Right cardiac atrium (tissue), 5 donors: ENCODE measurements at places on chromosomes 7 and 10. TPM values are rescaled to one million over a fixed set of nuclear protein-coding genes. Genes with fewer than 3 reads are reported as not detected.
A peak's percentile ranks its signal among the peaks of the same experiment; 100 is the strongest.

DNA sequence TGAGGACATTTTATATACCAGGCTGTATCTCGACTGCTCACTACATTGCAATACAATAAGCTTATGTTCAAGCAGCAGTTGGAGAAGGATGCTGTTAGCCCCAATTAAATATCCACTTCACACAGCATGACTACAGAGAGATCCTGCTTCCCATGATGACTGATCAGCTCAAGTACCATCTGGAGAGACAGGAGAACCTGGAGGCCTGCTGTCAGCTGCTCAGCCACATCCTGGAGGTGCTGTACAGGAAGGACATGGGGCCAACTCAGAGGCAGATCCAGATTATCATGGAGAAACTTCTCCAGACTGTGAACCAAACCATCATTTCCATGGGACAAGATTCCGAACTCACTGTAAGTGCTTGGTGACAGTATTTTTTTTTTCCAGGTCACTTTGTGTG, 22.5 kb downstream of the RNF133 start:
- DNase-seq = no peak

GRCh38 chr7:37380831-37381230, 67.8 kb downstream of the ELMO1 start:
- DNase-seq = no peak

ANKRD61 gene
- not detected for total RNA-seq

- DNase-seq = peak; percentile 59
These were observed 3.1 kb upstream of the CUX1 start for GRCh38 chr7:101814081-101814990.

FLNC gene
- total RNA-seq = 358 TPM

- no peak for DNase-seq
These were observed 173.9 kb upstream of the SLC25A13 start for GRCh38 chr7:96495751-96496216.

GBX1 gene
- total RNA-seq = 0.40 TPM

FGFR2 gene
- 5.8 TPM for total RNA-seq

DNA sequence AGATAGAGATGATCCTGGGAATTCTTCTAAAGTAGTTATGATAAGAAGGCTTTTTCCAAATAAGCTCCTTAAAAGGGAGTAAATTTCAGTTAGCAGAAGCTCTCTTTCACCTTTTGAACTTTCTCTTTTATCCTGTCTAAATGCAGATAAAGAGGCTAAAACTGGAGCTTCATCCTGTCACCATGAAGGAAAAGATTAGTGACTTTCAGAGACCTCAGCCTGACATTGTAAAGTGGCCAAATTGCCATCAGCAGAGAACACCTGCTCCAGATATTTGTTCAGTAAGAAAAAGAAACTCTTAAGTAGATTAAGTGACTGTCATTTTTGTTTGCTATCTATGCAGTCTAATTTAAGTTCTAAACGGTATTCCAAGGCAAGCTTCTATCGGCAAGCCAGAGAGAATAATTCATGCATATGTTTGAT, 18.3 kb downstream of the VWDE start:
- DNase-seq = no peak

- no peak for DNase-seq
These were observed 232.7 kb downstream of the NSUN6 start for GRCh38 chr10:18418541-18419215.

- DNase-seq = peak; percentile 9
These were observed 136.6 kb downstream of the TCERG1L start for GRCh38 chr10:131174651-131175540.

GRCh38 chr7:99008921-99009530, 130.7 kb downstream of the TRRAP start:
- no peak for DNase-seq

DNA sequence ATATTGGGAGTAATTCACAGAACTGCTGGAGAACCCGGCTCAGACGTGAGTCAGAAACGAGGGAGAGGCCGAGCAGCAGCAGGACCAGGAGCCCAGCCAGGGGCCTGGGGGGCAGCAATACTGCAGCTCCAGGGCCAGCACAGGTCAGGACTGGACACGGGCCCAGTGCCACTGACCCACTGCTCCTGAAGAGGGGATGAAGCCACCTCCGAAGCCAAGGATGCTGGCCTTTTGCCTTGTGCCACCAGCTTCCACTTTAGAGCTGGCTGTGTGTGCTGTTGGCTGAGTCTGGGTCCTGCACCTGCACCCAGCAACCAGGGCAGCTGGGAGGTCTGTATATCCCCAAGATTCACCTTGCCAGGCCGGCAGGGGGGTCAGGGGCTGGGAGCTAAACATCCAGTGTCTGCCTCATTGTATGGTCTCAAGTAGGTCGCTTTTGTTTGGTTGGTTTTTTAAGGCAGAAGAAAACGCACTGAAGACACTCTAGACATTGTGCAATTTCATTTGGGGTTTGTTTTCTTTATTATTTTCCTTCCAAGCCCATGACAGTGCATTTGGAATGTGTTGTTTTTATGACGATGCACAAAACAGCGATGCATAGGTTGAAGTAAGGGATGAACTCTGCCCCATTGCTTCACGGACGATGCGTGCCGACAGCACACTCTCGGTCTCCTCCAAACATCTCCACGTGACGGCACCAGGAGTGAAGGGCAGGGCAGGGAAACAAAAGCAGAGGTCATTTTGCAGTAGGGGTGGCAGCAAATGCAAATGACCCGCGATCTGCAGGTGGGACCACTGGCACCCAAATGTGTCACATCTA, 27.7 kb upstream of the INSIG1 start:
- DNase-seq = no peak

DNA sequence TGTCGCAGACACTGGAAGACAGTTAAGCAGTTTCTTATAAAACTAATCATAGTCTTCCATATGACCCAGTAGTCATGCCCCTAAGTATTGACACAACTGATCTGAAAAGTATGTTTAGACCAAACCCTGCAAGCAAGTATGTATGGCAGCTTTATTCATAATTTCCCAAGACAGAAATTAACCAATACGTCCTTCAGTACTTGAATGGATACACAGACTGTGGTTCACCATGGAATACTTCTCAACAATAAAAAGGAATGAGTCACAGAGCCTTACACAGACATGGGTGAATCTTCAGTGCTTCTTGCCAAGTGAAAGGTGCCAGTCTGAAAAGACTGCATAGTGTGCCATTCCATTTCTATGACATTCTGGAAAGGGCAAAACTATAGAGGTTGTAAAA, 50.2 kb upstream of the AKR1E2 start:
- DNase-seq = no peak

DNA sequence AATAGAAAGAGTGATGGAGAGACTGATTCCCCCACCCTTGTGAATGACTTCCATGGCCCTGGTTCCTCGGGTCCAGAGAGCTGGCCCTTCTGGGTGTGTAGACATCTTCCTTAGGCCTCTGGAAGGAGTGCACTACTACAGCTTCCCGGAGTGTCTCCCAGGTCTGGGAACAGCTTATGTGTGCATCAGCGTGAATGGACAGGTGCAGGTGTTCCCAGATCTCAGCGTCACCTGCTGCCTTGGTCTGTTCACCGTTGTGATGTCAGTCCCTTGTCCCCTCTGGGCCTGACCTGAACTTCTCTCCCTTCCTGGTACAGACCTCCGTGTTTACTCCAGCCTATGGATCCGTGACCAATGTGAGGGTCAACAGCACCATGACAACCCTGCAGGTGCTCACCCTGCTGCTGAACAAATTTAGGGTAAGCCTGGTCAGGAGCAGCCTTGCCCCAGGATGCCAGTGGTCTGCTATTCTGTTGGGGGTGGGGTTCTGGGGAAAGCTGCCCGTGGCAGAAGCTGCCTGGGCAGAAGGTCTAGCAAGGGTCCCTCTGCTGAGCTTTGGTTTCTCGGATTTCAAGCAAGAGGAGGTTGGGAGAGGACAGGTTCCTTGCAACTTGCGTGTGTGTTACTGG, 10.5 kb upstream of the DEPP1 start:
- DNase-seq = peak; percentile 23
